ENCODE measurements at places on chromosomes 7 and 10.
A peak's percentile ranks its signal among the peaks of the same experiment; 100 is the strongest.

DNA sequence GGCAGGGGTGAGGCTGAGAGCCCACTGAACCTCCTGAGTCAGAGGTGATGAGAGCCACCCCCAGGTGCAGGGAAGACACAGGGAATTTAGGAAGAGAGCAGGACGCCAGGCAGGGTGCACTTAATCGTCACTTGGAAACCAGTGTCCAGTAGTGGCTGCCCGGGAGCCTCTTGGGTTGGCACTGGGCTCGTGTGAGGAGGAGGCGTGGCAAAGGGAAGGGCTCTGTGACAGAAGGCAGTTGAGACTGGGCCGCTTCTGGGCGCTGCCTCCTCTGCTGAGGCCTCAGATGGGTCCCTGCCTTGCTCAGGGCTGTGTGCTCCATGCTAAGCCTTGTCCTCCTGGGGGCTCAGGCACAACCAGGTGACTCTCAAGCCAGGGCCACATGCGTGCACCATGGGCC is 13.3 kb downstream of the RET start:
- DNase-seq: peak; percentile 26

- no peak for DNase-seq
Measured at GRCh38 chr7:3107889-3108570, 64.4 kb upstream of the CARD11 start.

DNA sequence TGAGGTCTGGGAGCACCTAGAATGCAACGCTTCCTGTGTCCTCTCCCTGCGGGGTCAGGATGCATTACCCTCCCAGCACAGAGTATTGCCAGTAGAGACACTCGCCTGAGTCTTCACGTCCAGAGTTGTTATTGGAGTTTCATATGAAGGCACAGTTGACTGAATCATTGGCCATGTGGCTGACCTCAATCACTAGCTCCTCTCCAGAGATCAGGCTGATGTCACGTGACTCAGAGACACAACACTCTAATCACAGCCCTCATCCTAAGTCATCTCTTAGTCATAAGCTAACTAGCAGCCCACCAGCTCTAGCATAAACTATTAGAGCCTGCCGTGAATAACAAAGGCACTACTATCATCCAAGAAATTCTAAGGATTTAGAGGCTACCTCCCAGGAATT is 107.8 kb downstream of the HECW1 start:
- DNase-seq: no peak

GRCh38 chr7:159026271-159027055 is 118.2 kb downstream of the VIPR2 start:
- no peak for DNase-seq

DNA sequence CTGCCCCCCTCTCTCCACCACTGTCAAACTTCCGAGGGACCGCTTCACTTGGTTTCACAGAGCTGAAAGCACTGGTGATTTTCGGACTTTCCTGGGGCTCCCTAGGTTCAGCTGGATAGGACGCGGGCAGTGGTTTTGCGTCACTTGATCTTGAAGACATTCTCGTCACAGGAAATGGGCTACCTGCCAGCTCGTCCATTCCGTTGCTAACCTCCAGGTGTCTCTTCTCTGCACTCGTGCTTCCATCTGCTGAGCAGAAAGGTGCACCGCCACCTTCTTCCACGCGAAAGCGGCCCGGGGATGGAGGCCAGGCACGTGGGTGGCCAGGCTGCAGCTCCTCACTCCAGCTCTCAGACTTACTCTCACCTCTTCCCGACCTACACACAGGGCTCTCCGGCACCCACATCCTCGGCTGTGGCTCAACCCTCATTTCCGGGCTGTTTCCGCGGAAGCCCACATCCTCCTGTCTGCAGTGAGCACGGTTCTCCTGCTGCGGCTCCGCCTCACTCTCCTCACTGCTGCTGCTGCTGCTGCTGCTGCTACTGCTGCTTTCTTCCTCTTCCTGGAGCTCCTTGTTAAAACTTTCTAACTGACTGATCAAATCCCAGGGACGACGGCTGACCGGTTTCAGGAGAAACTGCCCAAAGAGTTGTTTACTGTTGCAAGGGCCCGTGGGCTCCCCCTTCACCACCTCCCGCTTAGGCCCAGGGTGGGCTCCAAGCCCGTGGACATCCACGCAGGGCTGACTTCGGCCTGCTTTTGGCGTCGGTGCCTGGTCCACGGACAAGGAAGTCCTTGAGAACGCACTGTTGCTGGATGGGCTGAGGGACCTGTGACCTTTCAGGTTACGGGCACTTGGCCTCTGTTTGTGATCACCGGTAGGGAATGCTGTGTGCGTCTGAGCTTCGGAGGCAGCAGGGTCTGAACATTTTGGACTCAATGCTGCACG is 32.1 kb downstream of the JCAD start:
- peak; percentile 55 for DNase-seq

- DNase-seq: no peak
Measured at GRCh38 chr10:107264742-107265141, 100.2 kb upstream of the SORCS1 start.

DNA sequence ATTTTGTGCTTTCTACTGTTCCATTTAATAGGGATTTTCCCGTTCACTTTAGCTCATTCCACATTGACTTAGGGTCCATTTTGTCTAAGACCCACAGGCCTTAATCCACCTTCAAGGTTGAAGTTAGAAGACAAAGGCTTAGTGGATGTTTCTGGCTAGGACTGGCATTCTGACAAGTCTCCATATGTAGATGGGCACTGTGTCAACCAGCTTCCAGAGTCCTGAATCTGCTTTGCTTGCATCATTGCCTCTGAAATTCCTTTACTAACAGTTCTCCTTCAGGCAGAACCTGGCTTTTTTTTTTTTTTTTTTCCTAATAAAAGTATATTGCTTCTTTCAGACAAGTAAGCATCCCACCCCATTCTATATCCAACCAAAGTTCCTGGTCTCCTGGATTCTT is 69.6 kb upstream of the PDCD4 start:
- no peak for DNase-seq

GRCh38 chr10:71809628-71810027 is 36.3 kb upstream of the VSIR start:
- DNase-seq: no peak

- no peak for DNase-seq
Measured at GRCh38 chr10:74086317-74086716, 64.3 kb downstream of the AP3M1 start.

DNA sequence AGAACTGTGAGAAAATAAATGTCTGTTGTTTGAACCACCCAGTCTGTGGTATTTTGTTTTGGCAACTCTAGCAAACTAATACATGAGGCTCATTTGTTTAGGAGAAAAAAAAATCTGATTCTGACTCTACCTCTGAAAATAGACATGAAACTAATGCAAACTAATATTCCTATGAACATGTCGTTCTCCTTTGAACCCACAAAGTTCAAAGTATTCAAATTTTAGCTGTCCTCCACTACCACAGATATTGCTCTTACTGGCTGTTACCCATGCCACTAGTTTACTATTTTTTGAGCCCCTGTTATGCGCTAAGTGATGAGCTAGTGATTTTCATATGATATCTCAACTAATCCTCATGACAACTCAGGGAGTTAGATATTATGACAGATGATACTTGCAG is 58.8 kb upstream of the ZNF804B start:
- no peak for DNase-seq

GRCh38 chr10:109988212-109988596 is 19.6 kb upstream of the ADD3 start:
- DNase-seq: no peak

- DNase-seq: no peak
Measured at GRCh38 chr10:77606751-77607150, 30.9 kb downstream of the KCNMA1 start.

DNA sequence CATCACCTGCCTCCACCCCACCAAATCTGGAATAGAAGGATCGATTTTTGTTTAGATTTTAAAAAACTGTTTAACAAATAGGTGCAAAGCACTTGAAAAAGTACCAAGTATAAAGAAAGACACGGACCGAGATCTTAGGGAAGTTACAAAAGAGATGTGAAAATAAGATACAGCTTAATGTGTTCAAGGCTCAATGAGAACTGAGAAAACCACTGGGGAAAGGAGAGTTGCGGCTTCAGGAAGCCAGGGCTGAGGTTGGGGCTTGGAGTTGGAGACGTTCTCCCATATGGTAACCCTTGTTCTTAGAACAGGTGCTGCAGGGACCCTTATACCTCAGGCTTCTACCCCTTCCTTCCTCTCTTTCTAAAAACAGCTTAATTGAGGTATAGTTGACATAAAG is 140.2 kb downstream of the FANK1 start:
- no peak for DNase-seq

DNA sequence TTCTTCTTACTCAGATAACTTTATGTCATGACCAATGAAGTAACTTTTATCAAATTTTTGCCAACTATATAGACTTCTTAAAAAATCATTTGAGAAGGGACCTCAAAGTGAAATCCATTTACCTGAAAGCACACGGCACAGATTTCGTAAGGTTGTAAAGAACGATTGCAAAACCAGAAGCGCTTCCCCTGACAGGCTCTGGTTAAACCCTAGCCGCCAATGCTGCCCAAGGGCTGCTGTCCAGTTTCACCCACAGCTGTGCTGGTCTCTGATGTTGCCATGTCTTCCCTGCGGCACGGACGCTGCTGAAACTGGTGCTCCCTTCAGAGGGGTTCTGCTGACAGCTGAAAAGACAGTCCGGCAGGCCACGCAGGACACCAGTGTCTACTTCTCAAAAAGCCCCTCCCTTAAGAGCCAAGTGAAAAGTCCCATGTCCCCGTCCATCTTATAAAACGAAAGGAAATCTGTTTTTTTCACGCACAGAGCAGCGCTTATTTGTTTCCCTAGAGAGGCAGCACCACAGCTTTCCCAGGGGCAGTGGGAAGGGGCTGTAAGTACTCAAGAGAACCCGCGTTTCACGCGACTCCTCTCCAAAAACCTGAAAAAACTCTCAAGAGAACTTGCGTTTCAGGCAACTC is 32.5 kb downstream of the GNA12 start:
- DNase-seq: no peak

GRCh38 chr10:69645296-69646184 is 15.5 kb downstream of the FAM241B start:
- peak; percentile 5 for DNase-seq

- DNase-seq: no peak
Measured at GRCh38 chr7:67716729-67717128, 720.1 kb downstream of the TYW1 start.

- no peak for DNase-seq
Measured at GRCh38 chr7:48904975-48905374, 19.4 kb upstream of the CDC14C start.

DNA sequence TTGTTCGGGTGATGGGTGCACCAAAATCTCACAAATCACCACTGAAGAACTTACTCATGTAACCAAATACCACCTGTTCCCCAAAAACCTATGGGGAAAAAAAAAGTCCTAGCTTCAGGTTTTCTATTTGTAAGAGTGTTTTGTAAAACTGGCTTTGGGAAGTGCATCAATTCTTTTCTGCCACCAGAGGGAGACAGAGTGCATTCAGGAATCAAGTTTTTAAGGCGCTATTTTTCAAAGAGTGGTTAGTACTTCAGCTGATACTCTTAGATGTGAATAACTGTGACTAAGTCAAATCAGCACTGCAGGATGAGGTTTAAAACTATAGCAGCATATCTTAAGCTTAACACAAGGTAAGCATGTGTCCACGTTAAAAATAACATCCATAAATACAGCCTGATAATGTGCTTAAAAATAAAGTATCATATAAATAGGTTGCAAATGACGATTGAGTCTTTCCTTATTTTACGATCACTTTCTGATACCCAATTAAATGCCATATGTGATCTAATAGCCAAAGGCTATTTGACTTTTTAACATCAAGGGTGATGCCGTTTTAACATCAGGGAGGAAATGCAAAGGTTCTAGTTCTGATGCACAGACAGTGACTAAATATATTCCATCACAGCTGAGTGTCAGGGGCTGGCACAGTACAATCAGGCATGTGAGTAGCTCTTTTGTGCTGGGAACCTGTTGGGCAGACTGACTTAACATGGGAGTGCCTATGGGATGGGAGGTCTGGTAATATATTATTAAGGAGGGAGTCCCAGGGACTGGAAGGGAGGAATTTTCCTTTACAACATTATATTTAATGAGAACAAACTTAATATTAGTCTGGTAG is 10.6 kb upstream of the LYZL2 start:
- DNase-seq: no peak

- DNase-seq: peak; percentile 34
Measured at GRCh38 chr7:45088821-45089340, at the start of gene NACAD. Gene NACAD, minus strand, starts transcription at chr7:45088969. Its CDS starts 75 bp downstream, at chr7:45088894.

DNA sequence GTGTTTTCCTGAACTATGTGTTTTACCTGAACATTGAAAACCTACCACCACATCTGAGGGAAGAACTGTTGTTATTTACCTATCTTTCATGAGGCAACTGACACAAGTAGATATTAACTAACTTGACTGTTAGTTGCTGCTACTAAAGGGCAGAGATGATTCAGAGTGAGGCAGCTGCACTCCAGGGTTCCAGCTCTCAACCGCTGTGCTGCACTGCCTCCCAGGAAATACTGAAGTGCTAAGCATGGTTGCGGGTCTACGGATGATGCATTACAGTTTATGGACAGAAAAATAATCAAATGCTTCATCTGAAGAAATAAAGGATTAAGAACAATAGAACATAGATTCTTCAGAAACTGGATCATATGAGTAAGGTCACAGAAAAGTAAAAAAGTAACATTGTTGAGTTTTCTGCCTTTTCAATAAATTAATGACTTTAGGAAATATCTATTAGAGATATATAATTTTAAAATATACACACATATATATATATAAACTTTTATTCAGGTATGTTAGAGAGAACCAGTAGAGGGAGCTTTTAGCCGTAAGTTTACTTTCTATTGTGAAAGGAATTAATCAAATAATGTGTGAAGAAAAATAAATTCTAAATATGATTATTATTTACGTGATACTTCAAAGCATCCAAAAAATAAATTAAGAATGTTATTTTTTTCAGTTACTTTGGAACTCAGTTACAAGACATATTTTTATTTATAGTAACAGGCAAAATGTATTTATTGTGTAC is 620.0 kb downstream of the CNTNAP2 start:
- DNase-seq: no peak

GRCh38 chr10:125054669-125055268 is 105.6 kb downstream of the CTBP2 start:
- no peak for DNase-seq

- DNase-seq: no peak
Measured at GRCh38 chr10:88042160-88043100, 179.0 kb downstream of the PTEN start.

DNA sequence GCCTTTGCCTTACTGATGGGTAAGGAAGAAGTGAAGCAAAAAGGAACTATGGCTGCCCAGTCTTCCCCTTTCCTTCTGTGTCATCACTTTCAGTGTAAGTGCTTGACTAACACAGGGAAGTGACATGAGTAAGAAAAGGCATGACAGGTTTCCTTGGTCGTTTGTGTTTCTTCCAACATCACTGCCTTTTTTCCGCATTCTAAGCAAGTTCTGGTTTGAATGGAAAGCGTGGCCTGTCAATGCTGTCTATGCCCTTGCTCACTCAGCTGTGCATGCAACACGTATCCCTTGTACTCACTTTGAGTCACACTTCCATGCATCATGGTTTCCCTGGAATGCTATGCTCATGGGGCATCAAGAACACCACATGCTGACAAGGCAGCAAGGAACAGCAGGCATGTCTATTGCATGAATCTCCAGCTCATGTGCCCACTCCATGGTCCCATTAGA is 111.8 kb downstream of the OAT start:
- DNase-seq: no peak

Measured in left colon (tissue), 2 donors.